Colonic mucosa (tissue), 4 donors: ENCODE measurements at places on chromosomes 5 and 9.

DNA sequence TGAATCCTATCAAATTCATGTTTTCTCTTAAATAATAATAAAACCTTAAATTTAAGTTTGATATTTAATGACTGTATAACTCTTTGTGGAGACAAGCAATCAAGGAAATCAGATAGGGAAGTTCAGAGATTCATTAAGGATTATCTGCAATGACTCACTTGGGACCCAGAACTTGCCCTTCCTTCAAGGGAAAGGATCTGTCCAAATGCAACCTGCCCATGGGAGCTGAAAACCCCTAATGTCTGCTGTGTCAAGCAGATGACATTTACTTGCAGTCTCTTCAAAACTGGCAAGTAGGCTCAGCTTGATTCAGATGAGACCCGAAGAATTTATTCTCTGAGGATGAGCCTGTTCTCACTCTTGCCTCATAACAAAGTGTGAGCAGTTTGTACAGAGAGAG lies 1577.6 kb downstream of the EFNA5 start:
- DNase-seq = no peak

DNA sequence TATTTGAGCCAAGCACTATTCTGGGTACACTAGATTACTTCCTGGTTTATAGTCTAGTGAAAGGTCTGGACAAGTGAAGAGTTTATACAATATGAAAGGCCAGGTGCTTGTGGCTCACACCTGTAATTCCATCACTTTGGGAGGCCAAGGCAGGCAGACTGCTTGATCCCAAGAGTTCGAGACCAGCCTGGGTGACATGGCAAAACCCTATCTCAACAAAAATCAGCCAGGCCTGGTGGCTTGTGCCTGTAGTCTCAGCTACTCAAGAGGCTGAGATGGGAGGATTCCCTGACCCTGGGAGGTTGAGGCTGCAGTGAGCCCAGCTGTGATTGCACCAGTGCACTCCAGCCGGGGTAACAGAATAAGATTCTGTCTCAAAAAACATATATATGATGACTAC lies 9.5 kb upstream of the TXNDC15 start:
- no peak for DNase-seq

GRCh38 chr9:99515895-99516656 lies 294.0 kb downstream of the SEC61B start:
- DNase-seq = no peak

- DNase-seq = no peak
Observed at GRCh38 chr5:152953788-152954483, 536.5 kb upstream of the GRIA1 start.

GRCh38 chr5:94153736-94154450 lies 412.5 kb upstream of the POU5F2 start:
- no peak for DNase-seq
